ENCODE measurements at places on chromosomes 12 and 14.

GRCh38 chr12:26748412-26748740 is 84.6 kb downstream of the ITPR2 start:
- DNase-seq = no peak

- DNase-seq = no peak
Observed at GRCh38 chr12:131535779-131536178, 175.1 kb upstream of the SFSWAP start.

- no peak for DNase-seq
Observed at GRCh38 chr14:103543140-103543539, 14.1 kb downstream of the TRMT61A start.

- no peak for DNase-seq
Observed at GRCh38 chr12:52197371-52198231, 5.8 kb upstream of the KRT80 start.

GRCh38 chr12:13283867-13284266 is 87.3 kb downstream of the EMP1 start:
- no peak for DNase-seq

DNA sequence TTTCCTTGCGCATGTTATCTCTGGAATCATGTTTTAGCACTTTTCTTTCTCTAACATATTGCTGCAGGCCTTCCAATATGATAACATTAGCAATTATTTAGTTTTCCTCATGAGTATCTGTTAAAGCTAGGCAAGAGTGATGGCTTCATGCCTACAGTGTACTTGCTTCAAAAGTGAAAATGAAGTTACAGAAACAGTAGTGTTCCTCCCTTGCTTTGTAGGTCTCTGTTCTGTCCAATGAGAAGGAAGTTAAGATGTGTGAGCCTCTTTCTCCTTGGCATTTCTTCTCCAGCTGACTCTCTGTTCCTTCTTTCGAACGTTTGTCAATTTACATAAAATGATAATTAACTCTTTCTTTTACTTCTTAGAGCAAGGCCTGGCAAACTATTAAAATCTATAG is 22.2 kb downstream of the LRRIQ1 start:
- DNase-seq = no peak

DNA sequence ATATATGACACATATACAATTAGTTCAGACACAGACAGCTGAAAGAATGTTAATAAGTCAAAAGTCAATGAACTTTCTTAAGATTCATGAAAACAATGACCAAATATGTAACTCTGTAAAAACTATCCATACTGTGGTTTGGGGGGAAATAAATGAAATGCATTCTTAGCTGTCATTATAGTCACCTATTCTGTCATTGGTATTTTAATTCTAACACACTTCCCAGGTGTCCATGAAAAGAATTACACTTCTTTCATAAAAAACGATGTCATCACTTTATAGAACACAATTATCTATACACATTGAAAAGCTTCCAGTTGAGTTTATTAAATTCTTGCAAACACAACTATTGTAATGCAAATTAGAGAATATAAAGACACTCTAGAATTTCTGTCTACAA is 35.8 kb downstream of the PPFIA2 start:
- no peak for DNase-seq

DNA sequence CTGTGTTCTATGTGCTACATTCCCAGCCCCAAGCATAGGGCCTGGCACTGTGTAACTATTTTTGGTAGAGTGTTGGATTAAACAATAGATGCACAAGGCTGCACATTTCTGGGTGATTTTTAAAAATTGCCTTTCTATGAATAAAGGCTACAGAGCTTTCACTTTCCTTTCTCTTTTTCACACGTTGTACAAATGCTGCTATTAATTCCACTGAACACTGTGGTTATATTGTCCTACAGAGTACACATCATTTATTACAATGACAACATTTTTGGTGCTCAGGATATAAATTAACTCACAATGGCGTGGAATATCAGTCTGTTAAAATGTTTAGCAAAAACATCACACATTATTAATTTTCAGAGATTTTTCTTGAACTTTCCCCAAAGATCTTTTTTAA is 3.6 kb upstream of the EML1 start:
- no peak for DNase-seq

DNA sequence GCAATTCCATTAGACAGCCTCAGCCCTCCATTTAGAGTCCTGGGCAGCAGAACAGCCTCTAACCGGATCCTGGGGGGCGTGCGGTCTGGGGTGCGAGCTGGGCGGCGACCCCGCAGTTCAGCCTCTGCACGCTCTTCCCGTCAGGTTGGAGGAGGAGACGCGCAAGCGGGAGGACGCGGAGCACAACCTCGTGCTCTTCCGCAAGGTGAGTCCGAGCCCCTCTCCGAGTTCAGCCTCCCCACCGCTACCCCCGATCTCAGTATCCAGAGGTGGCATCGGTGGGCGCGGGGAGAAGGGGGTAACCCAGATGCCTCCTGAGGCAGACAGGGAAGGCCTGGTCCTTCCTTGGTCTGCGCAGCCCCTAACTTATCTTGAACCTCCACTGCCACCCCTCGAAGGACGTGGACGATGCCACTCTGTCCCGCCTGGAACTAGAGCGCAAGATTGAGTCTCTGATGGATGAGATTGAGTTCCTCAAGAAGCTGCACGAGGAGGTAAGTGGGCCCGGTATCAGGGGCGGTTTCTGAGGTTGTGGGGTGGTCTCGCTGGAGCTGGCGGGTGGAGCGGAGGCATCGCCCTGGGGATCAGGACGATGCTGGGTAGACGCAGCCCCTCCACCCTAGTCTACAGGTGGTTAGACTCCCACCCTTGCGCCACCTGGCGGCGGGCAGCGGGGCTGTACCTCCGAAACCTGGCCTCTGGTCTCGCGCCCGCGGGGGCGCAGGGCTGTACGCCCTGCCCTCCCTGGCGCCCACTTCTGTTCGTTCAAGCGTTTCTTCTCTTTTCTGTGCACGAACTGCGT is 1.3 kb downstream of the PRPH start:
- no peak for DNase-seq

DNA sequence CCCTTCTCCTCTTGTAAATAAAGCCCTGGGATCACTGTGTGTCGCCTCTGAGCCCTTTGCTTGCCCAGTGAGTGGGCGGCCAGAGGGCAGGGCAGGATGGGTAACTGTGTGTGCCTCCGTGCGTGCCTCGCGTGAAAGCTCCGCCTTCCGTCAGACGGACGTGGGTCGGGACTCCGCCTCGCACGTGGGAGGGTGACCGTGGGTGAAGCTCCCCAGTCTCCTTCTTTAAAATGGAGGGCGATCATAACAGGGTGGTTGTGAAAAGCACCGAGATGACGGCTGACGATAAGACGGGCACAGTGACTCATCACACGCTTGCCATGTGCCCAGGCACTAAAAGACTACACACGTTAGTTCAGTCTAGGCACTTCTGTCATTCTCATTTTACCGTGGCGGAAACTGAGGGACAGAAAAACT is 9.2 kb downstream of the PHB2 start:
- DNase-seq = no peak

DNA sequence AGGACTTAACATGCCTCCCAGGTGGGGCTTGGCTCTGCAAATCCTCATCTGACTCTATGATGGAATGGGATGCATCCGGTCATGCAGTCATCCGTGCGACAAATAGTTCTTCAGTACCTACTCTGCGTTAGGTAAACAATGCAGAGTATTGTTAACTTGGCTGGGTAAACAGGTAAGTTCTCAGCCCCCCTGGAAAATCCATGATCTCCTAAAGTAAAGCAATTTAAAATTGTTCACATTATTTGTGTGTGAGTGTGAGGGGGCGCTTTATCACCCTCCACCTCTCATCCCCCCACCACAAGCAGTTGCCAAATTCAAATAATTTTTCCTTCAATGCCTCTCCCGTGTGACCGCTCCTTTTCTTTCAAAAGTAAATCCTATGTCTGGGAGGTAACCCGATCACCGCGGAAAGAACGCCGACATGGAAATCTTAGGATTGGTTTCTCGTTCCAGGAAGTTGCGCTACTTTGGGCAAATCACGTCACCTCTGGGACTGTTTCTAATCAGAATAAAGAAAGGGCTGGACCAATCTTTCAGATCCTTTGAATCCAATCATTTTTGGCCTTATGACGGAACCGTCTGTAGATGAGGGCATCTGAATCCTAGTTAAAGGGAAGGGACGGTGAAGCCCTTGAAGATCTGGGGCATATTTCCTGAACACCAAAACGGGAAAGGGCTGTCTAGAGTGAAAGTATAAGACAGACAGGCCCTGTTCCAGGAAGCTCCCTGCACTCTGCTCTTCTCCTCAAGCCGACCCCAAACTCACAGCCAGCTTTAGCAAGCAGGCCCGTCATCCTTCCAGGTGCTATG is 44.0 kb upstream of the SINHCAF start:
- DNase-seq = no peak

DNA sequence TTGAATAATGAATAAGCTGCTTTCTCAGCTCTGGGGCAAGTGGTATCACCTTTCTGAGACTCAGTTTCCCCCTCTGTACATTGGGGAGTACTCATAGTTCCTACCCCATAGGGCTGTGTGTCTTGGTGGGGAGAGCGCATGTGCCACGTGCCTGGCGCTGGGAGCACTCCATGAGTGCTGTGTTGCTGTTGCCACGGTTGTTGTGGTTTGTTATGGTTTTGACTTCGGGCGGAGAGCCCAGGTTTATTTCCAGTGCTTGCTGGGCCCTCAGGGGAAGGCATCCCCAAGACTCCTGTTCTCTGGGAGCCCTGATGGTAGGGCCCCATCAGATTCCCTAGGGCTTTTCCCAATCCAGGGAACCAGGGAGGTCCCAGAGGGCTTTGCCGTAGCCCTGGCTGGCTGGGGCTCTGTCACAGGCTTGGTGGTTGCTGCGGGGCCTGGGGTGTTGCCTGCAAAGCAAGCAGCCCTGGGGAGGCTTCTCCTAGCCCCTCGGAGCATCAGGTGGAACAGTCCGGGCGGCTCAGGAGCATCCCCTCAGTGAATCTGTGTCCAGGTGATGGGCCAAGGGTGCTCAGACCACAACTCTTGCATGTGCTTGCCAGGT is 18.6 kb downstream of the SH2B3 start:
- no peak for DNase-seq

DNA sequence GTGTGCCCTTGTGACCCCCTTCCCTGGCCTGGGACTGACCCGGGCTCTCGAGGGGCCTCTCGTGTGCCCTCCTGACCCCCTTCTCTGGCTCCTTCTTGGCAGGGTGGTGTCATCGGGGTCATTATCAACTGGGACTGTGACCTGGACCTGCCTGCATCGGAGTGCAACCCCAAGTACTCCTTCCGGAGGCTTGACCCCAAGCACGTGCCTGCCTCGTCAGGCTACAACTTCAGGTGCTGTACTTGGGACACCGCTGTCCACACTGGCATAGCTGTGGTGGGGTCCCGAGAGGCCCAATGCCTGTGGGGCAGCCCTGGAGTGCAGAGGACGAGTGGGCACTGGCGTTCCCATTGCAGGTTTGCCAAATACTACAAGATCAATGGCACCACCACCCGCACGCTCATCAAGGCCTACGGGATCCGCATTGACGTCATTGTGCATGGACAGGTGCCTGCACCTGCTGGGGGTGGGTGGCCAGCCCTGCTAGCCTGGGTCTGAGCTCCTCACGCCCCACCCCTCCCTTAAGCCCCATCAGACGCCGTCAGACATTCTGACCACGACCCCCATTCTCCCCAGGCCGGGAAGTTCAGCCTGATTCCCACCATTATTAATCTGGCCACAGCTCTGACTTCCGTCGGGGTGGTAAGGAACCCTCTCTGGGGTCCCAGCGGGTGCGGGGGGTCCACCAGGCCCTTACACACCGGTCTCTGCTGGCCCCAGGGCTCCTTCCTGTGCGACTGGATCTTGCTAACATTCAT is 2.5 kb downstream of the P2RX2 start:
- no peak for DNase-seq

DNA sequence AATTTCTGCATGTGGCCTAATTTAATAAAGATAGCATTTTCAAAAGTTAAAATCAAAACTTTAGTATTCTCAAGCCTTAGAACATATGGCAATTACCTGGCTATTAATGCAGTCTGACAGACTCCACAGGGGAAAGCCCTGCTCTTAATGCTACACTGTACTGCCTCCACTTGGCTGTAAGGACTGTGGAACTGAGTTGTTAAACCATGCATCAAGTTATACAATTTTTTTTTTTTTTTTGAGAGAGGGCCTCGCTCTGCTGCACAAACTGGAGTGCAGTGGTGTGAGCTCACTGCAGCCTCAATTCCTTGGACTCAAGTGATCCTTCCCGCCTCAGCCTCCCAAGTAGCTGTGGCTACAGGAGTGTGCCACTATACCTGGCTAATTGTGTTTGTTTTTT is 19.0 kb upstream of the NDUFA12 start:
- no peak for DNase-seq

- no peak for DNase-seq
Observed at GRCh38 chr14:92389598-92390158, 66.7 kb downstream of the SLC24A4 start.

GRCh38 chr12:28700161-28700560 is 448.9 kb upstream of the FAR2 start:
- no peak for DNase-seq

DNA sequence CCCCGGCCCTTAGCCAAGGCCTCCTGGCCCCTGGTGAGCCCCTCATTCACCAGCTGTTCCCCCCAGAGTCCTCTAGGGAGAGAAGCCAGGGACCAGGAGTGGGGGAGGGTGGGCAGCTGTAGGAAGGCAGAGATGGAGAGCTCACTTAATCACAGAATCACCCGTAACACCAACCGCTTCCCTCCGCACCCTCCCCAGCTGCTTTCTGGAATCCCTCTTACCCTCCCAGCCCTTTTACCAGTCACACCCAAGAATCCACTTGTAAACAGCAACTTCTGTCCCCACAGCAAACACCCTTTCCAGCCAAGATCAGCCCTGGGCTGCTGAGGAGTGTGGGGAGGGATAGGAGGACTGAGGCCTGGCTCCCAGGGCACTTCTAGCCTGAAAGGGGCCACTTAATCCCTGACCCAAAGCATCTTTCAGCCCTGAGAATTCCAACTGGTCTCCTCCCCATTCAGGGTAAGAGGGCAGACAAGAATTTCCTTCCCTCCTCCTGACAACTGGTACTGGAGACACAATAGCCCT is 18.8 kb downstream of the NCKAP5L start:
- no peak for DNase-seq

- DNase-seq = no peak
Observed at GRCh38 chr12:108063192-108063591, 65.9 kb upstream of the WSCD2 start.

DNA sequence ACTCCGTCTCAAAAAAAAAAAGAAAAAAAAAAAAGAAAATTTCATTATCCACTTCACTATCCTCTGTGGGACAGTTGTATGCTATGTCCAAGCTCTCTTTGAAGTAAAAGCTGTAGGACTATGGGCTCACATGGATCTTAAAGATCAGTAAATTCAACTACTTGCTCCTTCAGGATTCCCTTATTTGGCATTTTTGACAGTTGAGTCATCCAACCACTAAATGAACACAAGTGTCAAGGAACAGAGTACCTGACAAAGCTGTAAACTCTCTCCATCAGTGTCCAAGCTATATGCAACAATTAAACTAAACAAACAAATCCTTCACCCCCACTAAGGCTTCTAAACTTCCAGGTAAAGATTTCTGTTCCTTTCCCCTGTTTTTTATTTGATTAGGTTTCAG is 177.0 kb downstream of the CEP128 start:
- DNase-seq = no peak
